Endodermal cell (in vitro differentiated cells): ENCODE measurements at places on chromosomes 1 and 21.

DNA sequence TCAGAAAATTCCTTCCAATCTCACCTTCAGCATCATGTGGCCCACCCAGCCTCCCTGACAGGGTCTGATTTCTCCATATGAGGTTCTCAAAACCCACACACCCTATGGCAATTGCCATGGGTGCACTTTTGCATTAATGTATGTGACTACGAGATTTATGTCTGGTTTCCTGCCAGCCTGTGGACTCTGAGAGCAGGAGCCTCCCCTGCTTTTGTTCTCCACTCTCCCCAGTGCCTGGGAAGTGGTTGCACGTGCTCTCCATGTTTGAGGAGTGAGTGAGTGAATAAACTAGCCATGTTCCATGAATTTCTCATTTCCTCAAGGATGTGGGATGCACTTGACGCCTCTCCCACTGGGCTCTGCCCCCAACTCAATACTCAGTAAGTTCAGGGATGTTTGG, 91.2 kb downstream of the ACTL8 start:
- no peak for DNase-seq

DNA sequence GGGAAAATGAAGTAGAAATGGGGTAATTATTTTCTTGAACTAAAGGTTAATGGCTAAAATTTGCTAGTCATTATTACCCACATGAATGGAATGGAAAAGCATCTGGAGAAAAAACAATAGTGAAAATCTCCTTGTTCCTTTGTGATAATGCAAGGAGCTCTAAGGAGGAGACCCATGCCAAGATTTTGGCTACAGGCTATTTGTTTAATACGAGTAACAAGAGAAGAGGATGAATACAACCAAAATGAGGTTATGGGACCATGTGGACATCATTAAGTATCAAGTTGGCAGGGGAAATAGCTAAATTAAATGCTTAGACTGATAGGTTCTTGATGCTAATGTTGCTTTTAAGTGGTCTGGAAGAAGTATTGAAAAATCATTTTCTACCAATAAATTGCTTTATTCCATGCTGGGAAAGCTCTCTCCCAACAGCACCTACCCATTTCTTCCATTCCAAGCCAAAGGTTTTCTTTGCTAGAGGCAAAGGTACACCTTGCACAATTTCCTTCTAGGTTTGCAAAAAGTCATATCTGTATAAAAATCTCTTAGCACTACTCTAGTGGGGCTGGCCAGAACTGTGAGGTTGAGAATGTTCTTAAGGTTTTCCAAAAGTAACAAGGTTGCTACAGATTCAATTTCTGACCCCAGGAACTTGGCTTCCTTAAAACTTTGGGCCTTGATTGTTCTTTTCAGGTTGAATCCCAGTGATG, 100.2 kb downstream of the SMYD2 start:
- peak; percentile 3 for DNase-seq

DNA sequence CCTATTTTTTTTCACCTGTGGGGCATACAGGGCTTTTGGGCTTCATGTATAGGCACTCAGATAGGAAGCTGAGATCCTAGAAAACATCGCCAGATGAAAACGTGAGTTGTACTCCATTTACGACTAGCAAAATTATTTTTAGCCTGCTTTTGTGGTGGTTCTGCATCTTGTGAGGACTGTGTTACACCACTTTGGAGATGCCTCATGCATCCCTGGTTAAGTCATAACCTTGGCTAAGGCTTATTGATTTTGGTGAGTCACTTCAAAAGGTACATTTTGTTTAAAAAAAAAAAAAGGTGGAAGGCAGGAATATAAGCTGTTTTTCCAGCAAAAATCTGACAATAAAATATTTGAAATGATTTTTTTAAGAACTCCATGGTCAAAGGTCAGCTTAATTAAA, 101.8 kb upstream of the OLFM3 start:
- DNase-seq = no peak

GRCh38 chr1:212485913-212486618, 53.3 kb downstream of the NENF start:
- peak; percentile 66 for DNase-seq

- no peak for DNase-seq
Measured at GRCh38 chr1:159860456-159860855, 2.0 kb downstream of the VSIG8 start.

GRCh38 chr1:201356236-201356635, 21.2 kb downstream of the TNNT2 start:
- peak; percentile 25 for DNase-seq

GRCh38 chr1:16218014-16218673, 5.7 kb upstream of the ARHGEF19 start:
- DNase-seq = no peak

- DNase-seq = peak; percentile 96
Measured at GRCh38 chr1:19485362-19486187, at the start of gene CAPZB. TSS of gene CAPZB (minus strand) at chr1:19485539. CDS start at chr1:19485438, 101 bp downstream.

GRCh38 chr1:15432324-15432723, 5.9 kb upstream of the CTRC start:
- DNase-seq = no peak

- no peak for DNase-seq
Measured at GRCh38 chr1:162021124-162021523, 2.5 kb downstream of the OLFML2B start.
